BJ (cell line): ENCODE measurements at places on chromosomes 5 and 9.

- no peak for DNase-seq
These were observed 115.8 kb upstream of the CACNA1B start for GRCh38 chr9:137761793-137762192.

- no peak for DNase-seq
These were observed 7.3 kb downstream of the COL5A1 start for GRCh38 chr9:134648701-134649530.

DNA sequence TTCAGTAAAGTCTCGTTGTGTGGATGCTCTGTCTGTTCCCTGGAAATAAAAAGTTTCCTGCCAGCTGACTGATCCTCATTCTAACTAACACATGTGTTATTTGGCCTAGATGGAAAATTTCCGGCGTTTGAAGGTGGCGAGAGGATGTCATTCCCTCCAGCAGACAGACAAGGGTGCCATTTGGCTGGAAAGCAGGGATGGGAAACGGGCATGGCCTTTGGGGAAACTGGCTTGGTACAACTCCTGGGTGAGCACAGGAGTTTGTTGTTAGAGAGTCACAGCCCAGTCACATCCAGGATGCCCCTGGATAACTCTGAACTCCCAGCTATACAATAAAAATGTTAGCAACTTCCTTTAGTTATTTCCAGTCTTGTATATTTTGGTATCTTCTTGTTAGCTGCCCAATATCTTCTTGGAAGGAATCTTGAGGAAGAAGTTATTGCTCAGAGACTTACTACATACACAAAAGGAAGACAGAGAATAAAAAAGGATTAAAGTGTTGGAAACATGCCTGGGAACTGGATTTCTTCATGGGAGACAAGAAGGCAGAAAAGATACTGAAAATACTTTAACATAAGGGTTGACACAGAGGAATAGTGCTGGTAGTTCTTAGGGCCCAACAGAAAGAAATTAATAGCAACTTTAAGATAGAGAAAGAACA is 41.9 kb downstream of the TEK start:
- no peak for DNase-seq

DNA sequence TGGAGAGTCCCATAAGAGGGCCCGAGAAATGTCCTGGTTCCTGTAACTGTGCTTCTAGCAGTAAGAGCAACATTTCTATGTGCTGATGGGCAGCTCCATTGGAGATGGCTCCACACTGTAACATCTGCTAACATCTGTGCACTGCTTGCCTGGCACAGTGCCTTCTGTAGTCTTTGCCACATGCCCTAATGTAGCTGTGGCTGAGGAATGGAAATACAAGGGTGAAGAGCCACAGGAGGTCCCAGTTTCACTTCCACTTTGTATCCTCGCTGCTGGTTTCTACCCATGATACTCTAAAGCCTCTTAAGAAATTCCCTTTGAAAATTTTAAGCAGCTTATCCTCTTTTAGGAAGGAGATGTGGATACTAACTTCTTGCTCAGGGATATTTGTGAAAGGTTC is 97.4 kb downstream of the HOMER1 start:
- no peak for DNase-seq

- DNase-seq: no peak
These were observed 645.4 kb downstream of the PRELID2 start for GRCh38 chr5:145189746-145190145.

- DNase-seq: no peak
These were observed 420.4 kb upstream of the POU5F2 start for GRCh38 chr5:94161801-94162200.

DNA sequence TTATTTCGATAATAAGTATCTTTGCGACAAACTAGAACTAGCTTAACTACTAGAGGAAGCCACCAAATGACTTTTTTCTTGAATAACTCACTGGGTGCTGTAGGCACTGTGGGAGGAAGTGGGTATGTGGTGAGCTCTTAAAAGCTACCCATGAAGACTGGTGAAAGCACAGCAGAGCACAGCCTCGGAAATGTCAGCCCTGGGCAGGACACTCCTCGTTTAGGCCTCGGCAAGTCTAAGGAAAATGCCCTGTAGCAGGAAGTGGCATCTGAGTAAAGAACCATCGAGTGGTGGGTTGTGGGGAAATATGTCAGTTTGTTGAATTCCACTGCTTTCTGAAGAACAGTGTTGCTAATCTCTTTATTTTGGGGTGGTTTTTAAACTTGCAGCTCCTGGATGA is 44.0 kb upstream of the NCS1 start:
- no peak for DNase-seq

DNA sequence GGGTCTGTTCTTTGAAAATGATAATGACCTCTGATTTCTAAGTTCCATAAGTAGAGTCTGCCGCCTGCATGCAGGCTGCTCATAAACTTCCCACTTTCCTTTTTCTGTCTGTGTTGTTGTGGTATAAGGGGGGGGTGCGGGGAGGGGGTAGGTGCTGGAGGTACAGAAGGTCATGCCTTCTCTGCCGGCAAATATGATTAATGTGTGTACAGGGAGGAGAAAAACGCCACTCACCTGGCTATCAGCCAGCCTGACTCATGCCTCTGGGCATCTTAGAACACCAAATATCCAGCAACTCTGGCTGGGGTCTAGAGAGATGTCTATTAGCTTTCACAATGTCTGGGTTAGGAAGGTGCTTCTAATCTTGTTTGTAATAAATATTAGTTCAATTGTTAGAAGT is 128.3 kb downstream of the EFNA5 start:
- no peak for DNase-seq
